AG20443 (cell line): ENCODE measurements at places on chromosomes 16 and 17.

DNA sequence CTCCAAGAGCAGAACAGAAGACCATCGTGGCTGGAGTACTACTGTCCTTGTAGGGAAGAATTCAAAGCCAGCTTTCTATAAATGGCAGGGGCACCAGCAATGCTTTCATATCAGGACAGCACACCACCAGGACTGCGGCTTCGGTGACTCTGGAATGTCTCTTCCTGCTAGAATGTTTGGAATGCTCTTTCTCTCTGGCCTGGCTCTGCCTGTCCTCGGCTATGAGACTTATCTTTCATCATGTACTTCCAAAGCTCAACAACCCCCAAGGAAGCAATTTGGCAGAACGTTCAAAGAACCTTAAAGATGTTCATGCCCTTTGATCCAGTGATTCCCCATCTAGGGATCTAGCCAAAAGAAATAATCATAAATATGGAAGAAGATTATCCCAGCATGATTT is 52.7 kb upstream of the NOG start:
- peak; percentile 21 for DNase-seq

DNA sequence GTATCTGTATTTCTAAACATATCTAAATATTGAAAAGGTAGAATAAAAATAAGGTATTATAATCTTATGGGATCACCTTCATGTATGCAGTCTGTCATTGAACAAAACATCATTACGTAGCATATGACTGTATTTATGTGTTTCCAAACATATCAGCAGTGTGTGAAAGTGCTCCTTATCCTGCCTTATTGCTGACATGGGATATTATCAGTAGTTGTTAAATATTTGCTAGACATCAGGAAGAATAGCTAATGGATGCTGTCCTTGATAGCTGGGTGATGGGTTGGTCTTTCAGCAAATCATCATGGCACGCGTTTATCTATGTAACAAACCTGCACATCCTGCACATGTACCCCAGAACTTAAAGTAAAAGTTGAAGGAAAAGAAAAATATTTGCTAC is 59.1 kb upstream of the FAM20A start:
- DNase-seq: no peak

DNA sequence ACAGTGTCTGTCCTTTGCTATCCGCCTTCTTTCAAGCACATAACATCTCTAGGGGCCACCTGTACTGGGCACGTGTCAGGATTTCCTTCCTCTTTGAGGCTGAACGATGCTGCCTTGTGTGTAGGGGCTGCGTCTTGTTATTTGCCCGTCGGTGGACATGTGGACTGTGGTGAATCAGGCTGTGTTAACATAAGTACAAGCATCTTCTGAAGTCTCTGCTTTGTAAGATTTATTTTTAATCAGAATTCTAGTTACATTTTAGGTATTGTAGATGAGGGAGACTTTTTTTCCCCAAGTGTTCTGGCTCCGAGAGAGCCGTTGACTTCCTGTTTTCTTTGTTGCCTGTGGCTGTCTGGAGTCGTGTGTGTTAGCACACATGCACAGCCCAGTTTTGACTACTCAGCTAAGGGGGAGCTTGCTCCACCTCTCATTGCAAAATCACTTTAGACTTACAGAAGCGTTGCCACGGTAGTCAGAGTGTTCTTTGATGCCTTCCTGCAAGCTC is 26.1 kb downstream of the SPG7 start:
- DNase-seq: no peak

DNA sequence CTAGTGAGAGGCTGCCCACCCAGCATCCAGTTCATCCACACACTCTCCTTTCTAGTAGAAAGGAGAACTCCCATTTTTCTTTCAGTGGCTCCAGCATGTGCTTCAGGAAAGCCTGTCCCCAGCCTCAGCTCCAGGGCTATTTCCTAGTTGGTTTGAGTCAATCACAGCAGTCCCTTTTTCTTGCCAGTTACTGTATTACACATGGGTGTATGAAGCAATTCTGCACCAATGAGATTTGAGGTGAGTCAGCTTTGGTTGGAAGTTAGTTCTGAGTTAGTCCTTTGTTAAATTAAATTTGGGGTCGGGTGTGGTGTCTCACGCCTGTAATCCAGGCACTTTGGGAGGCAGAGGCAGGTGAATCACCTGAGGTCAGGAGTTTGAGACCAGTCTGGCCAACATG is 24.8 kb downstream of the RAD51D start:
- peak; percentile 82 for DNase-seq

GRCh38 chr16:76450890-76451289 is 173.7 kb downstream of the CNTNAP4 start:
- DNase-seq: no peak

DNA sequence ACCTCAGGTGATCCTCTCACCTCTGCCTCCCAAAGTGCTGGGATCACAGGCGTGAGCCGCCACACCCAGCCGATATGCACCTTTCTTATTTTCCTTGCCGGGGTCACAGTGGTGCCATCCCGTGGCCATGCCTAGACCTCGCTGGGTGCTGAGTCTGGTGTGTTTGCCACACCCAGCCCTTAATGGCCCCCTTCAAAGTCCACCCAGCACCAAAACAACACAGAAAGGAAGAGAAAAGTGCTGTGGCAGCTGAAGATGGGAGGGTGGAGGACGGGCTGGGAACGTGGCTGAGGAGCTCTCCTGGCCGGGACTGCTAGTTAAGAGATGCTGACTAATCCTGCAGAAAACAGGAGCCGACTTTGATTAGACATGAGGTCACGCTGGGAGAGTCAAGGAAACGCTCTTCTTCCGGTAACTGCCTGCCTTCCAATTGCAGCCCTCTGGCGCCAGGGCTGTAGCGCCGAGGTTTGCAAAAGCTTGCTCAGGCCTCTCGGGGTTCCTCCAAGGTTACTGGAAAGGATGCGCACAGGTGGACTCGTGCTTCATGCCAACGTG is 10.9 kb downstream of the SLC43A2 start:
- peak; percentile 85 for DNase-seq

DNA sequence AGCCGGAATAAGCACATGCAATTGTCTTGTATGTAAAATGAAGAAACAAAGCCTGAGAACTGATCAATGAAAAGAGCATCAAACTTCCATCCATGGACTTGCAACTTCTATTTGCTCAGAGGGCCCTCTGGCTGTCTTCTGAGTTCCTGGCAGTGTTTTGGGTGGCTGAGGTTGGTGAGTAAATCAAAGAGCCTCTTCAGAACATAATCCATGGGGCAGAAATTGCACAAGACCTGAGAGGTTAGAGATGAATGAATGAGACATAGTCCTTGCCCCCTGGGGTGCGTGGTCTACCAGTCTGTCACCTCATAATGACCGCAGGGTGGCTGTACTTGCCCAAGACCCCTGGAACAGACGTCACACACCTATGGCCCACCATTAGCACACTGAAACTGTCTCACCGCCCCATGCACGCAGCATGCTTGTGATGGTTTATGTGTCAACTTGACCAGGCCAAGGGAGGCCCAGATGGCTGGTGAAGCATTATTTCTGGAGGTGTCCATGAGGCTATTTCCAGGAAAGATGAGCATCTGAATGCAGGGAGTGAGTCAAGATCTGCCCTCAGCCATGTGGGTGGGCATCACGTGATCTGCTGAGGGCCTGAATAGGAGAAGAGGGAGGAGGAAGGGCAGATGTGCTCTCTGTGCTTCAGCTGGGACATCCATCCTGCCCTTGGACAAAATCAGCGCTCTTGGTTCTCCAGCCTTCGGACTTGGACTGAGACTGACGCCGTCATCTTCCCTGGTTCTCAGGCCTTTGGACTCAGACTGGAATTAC is 8.3 kb downstream of the PIK3R6 start:
- peak; percentile 53 for DNase-seq

DNA sequence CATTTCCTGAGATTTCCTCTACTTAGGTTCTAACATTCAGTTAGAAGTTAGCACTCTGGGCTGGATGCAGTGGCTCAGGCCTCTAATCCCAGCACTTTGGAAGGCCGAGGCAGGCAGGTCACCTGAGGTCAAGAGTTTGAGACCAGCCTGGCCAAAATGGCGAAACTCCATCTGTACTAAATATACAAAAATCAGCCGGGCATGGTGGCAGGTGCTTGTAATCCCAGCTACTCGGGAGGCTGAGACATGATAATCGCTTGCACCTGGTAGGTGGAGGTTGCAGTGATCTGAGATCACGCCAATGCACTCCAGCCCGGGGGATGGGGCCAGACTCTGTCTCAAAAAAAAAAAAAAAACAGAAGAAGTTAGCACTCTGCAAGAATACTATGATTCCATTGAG is 1430.9 kb downstream of the CDH11 start:
- DNase-seq: no peak

DNA sequence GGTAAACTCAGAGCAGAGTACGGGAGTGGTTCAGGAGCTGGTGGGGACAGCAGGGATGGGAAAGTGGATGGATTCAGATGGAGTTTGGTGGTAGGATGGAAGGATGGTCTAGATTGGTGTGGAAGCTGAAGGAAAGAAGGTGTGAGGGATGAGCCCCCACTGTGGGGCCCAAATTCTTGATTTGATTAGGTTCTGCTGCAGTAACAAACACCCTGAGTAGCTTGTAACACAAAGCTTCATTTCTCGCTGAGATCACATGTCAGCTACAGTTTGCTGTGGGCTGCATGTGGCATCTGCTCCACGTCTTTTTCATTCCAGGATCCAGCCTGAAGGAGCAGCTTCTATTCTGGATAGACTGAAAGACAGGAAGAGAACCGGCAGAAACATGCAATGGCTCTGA is 143.8 kb downstream of the IRX3 start:
- no peak for DNase-seq

DNA sequence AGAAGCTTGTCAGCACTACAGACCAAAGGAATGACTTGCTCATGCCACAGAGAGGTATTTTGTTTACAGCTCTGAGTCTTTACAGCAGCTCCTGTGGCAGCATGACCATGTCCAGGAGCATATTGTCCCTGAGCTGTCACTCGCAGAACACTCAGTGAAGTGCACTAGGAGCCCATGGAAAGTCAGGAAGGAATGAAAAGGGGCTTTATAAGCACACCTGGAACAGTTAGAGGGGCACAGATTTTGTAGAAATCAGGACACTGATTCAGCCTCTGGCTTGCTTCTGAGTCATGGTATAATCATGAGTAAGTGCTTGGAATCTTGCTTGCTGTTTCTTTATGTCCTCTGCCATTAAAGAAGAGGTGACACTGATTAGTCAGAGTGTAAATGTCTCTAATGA is 41.0 kb downstream of the TADA2A start:
- peak; percentile 47 for DNase-seq

- no peak for DNase-seq
Observed at GRCh38 chr16:53166099-53166498, 111.3 kb downstream of the CHD9 start.

GRCh38 chr16:78656887-78657286 is 557.4 kb downstream of the WWOX start:
- no peak for DNase-seq

DNA sequence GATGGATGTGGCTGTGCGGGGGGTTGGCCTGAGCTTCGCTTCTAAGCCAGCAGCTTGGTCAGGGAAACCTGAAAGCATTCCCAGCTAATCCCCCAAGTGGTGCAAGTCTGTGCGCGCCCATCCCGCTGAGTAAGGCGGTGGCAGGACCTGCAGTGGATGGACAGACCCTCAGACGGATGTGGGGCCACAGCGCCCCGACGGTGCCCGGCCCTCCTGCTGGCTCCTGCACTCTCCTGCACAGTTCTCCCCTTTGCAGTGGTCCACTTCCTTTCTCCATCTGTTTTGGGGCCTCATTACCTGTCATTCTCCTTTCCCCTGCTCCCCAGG is 2.3 kb downstream of the ATP2A1 start:
- no peak for DNase-seq

- DNase-seq: no peak
Observed at GRCh38 chr17:61496174-61496956, 44.1 kb downstream of the TBX4 start.

DNA sequence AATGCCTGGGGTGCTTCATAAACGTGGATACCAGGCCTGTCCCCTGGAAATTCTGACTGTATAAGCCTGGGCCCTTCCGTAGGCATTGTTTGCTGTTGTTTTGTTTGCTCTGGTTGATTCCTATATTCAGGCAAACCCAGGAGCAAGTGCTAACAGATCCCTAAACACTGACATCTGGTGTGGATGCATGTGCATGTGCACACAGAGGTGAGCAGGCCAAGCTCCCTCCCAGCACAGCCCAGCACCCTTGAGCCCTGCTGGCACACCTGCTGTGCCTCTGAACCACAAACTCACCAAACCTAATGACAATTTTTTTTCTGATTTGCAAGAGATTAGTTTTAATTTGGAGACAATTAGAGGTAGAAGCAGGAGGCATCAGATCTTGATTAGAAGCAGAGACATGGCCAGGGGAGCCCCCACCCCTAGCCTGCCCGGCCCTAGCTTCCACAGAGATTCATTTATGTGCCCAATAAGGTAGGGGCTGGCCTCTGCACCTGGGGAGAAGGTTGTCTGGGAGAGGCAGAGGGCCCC is 40.4 kb downstream of the TMEM132E start:
- no peak for DNase-seq

DNA sequence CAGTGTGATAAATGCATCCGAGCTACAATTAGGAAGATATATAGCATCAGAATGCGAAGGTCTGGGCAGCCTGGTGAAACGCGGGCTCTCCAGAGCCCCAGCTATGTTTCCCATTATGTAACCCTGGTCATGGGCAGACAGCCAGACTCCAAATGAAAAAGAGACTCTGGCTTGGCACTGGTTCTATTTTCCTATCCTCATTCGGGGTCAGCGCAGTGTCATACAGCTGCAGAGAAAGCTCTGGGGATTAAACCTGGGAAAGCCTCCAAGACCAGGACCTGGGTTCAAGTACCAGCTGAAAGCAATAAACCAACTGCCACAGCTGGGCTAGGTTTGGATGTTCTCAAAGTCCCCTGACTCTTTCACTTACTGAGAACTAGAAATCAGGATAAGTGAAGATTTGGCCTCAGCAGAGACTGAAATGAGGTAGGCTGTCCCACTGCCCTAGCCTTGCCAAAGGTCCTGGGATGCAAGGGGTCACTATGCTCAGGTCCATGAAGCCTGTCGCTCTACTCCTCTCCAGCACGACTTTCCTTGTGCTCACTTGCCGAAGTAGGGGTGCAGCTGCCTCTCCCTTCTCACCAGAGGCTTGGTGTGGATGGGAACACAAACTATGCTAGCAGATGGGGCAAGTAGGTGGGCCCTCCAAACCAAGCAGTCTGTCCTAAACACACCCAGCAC is 123.8 kb downstream of the SMG6 start:
- peak; percentile 79 for DNase-seq

GRCh38 chr16:17467923-17468540 is 2.7 kb downstream of the XYLT1 start:
- DNase-seq: peak; percentile 74

GRCh38 chr17:7328840-7329373 is at the start of gene NEURL4:
NEURL4 (minus strand) TSS chr17:7329335; CDS start chr17:7329312, 23 bp downstream.
- DNase-seq: no peak
